ENCODE measurements at places on chromosomes 3 and 15.

- peak; percentile 68 for DNase-seq
Measured at GRCh38 chr3:133426721-133427120, 26.9 kb downstream of the BFSP2 start.

DNA sequence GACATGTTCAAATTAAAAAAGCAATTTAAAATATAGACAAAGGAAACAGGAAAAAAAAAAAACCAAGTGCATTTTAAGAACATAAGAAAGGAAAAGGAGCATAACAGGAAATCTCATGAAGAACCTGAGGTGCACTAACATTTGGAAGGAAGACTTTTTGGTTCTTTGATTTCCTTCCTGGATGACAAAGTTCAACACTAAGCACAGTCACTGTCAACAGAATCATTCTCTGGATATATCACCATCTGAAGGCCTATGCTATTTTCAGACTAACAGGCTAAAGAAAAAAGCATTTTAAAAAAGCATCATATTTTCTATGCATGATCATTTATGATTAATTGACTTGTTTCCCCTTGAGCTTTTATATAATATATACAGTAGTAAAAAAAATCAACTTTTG, 349.6 kb downstream of the PLCL2 start:
- DNase-seq: no peak

DNA sequence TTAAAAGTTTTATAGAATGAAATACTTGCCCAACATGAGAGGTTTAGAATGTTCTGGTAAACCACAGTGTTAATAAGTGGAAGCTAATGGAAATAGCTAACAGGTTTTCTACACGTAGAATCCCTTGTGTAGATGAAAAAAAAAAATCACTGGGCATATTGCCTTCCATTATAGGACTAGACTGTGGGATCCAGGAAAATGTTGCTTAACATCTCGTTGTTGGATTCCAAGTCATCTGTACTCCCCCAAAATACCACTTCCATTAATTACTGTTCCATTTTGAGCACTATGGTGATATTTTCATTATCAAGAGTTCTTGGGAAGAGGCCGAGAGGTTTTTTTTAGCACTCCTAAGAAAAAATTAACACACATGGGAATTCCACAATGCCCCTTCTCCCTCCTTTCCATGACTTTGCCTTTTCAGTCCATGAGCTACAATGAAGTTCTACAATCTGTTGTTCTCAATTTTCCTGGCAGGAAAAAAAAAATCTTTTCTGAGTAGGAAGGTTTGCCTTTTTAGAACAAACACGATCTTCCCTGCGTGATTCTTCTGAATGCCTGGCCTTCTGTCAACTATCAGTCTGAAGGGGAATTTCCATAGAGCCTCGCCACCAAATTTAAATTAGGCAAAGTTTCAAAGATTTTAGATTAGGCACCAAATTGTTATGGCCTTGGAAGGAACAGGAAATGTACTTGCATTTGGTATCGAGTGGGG, 74.4 kb upstream of the CTDSPL start:
- no peak for DNase-seq

DNA sequence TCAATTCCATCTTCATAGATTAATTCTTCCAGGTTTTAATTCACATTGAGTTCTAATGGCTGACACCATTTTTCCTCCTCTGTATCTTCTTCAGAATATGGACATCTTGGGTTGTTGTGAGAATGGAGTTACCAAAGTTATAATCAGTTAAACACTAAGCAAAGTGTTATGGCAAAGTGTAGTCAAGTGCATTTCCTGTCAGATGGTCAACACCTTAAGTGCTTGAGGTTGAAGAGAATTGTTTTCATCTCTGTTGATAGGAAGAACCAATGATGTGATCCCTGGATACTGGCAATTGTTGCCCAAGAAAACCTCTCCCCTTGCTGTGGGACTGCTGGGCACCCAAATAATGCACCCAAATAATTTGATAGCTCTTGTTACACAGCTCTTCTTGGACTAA, 102.6 kb upstream of the SATB1 start:
- DNase-seq: no peak

GRCh38 chr3:190183121-190183520, 62.4 kb upstream of the P3H2 start:
- DNase-seq: peak; percentile 93

DNA sequence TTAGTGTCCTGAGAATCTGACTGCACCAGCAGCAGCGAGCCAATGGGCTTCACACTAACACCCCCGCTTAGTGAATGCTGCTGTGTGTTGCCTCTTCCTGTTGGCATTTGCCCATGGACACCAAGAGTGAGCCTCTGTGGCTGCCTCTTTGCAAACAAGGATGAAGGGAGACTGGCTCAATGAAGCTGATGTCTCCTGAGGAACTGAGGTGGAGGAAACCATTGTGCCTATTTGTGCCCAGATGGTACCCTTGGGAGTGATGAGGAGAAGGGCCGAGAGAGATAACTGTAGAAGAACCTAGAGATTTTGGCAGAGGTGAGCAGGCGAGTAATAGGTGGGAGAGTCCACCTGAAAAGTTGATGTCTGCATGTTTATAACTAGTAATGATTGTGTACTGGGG, 51.2 kb downstream of the IL20RB start:
- no peak for DNase-seq

DNA sequence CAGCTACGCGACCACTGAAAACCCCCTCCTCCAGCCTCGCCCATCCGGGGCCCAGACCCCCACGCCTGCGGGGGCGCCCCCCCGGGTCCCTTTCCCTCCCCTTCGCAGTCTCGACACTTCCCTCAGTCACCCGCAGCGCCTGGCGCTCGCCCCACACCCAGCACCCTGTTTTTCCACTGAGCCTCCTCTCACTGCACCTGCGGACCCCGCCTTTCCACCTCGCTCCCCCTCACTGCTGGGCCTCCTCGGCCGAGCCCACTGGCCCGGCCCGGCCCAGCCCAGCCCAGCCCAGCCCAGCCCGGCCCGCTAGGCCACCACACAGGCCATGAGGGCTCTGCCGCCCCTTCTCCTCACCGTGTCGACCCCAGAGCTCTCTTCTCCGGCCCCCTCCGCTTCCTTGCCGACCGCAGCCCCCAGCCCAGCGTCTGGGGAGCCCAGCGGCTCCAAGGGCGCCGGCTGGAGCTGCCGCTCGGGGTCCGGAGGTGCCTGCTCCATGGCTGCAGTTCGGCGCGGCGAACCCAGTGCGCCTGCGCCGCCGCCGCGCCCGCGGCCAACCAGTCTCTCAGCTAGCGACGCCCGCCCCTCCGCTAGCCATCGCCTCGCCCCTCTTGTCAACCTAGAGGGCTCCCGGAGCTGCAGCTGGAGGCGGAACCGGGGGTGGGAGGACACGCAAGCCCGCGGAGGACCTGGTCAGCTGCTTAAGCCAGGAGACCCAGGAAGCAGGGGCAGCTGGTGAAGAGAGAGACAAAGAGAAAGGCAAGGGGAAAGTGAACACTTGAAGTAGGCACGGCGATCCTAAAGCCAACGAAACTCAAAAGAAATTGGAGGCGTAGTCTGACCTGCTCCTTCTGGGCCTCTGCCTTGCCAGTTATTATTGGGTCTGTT, at the start of gene SNX4:
TSS of gene SNX4 (minus strand) at position 525 of the 885 bp plus-strand sequence. CDS start at position 495, 30 bp downstream.
- DNase-seq: peak; percentile 94

DNA sequence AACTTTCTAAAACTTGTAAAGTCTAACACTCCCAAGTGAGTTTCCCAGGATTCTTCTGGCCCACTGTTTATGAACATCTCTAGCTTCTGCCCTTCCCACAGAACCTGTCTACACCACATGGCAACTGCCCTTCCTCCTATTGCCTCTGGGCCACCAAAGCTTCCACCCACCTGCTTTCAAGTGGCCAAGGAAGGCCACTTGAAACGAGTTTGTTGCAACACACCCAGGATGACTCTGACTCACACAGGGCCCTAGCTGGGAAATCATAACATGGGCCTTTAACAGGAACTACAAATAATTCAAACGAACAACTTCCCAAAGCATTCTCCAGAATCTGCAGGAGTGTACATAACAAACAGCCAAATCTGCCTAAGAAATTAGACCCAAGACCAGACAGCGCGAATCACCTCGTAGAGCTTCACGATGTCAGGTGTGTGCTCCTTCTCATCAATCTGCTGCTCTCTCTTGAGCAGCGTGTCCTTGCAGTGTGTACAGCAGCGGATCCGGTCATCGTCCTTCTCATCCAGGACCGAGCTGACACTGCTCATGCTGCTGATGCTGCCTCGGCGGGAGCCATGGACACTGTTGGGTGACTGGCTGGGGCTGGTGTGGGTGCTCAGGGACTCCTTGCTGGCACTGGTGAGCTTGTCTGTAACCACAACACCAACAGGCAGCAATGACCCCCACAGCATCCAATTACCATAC, 16.8 kb downstream of the RBSN start:
- peak; percentile 73 for DNase-seq

- DNase-seq: no peak
Measured at GRCh38 chr15:66007663-66008262, 138.5 kb downstream of the RAB11A start.

GRCh38 chr3:55609230-55609827, 122.2 kb upstream of the WNT5A start:
- DNase-seq: no peak

DNA sequence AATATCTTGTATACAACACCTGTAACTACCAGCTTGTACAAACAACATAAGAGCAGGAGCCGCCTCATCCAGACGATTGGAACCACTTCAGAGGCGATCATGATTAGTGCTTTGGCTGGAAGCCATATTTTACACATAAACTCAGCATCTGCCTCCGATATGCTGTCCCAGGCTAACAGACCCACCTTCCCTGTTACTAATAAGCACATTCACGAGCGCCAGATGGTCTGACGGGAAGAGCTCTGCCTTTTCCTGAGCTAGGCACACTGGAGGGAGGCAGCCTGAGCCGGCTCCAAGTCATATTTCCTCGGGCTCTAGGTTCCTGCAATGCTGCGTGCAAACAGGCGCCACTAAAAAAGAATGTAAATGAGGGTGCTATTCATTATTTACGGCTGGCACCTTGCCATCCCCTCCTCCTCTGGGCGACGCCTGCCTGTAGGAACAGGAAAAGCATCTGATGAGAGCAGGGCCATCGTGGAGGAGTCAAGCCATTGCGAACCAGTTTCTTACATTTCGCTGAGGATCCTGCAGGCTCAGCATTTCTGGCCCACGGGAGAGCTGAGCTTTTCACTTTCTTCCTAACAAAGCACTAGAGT, 98.2 kb downstream of the ANXA2 start:
- DNase-seq: peak; percentile 31

DNA sequence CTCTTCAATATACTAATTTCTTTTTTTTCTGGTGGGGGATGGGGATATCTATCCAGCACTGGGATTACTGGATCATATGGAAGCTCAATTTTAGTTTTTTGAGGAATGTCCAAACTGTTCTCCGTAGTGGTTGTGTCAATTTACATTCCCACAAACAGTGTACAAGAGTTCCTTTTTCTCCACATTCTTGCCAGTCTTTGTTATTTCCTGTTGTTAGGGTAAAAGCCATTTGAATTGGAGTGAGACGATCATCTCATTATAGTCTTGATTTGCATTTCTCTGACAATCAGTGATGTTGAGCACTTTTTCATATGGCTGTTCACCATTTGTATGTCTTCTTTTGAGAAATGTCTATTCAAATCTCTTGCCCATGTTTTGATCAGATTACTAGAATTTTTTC, 12.8 kb upstream of the WDR49 start:
- no peak for DNase-seq

DNA sequence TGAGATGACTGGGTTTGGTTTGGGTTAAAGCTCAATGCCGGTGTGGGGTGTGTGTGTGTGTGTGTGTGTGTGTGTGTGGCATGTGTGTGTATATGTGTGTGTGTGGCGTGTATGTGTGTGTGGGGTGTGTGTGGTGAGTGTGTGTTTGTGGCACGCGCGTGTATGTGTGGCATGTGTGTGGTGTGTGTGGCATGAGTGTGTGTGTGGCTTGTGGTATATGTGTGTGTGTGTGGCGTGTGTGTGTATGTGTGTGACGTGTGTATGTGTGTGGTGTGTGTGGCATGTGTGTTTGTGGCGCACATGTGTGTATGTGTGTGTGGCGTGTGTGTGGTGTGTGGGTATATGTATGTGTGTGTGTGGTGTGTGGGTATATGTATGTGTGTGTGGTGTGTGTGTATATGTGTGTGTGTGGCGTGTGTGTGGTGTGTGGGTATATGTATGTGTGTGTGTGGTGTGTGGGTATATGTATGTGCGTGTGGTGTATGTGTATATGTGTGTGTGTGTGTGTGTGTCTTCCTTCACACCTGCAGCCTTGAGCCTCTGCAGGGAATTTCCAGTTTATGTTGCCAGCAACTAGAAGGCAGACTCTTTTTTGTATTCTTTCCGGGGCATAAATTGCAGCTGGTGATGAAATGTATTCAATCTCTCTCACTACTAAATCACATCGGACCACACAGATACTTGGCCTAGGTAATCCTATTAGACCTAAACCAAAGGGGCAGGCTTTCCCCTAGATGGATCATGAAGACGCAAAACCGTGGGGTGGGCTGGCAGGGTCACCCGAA, 34.8 kb downstream of the CHRD start:
- no peak for DNase-seq

DNA sequence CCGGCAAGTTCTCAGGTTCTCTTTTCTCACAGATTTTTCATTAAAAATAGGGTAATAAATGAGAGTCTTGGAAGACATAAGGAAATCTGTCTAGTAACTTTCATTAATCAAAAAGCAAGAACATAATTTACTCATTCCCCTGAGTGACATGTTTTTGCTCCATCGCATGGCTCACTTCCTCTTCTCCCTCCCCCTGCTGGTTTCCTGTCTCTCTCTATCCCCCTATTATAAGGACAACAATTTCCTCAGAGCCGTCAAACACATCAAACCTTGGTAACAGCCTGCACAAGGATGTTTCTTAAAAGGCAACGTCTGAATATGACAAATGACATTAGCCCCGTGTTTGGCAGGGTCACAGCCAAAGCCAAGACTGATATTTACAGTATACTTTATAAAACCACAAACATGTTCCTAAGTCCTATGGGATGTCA, 1149.6 kb downstream of the IGSF11 start:
- no peak for DNase-seq

- DNase-seq: no peak
Measured at GRCh38 chr15:96502196-96502595, 171.7 kb downstream of the NR2F2 start.

DNA sequence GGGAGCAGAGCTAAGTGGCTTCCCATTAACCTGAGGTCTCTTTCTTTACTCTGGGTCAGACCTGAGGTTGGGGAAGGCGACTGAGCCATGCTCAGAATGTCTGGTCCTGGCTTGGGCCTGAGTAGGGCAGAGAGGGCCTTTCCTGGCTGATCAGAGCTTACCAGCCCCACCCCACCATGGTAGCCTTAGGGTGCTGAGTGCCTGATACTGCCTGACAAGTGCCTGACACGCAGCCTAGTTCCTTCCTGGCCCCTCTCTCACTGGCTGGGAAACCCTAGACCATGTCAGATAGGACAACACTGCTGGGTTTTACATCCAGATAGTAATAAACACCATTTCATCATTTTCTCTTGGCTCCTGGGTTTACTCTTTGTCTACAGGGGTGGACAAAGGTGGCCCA, 25.8 kb upstream of the DOCK3 start:
- no peak for DNase-seq

- no peak for DNase-seq
Measured at GRCh38 chr3:31636694-31637442, 104.1 kb downstream of the STT3B start.

DNA sequence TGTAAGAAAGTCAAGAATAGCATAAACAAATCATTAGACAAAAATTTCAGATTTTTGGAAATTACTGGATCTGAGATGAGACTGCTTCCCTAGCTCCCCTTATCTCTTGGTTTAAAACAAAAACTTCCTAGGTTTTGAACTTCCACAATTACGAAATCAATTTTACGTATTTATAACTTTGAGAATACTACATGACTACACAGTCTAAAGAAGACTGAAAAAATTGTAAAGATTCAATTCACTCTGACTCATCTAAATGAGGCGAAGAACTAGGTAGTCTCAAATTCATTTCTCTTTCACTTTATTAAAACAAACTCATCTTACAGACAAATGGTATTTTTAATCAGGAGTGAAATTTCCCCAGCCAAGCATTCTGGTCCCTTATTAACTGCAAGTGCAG, 10.3 kb downstream of the CCDC54 start:
- DNase-seq: no peak
